ENCODE measurements at places on chromosomes 13 and 19.

GRCh38 chr19:55118401-55118991 lies 1.1 kb upstream of the PPP1R12C start:
- no peak for DNase-seq

- DNase-seq: no peak
These were observed 26.7 kb upstream of the CEBPA start for GRCh38 chr19:33329060-33329459.

DNA sequence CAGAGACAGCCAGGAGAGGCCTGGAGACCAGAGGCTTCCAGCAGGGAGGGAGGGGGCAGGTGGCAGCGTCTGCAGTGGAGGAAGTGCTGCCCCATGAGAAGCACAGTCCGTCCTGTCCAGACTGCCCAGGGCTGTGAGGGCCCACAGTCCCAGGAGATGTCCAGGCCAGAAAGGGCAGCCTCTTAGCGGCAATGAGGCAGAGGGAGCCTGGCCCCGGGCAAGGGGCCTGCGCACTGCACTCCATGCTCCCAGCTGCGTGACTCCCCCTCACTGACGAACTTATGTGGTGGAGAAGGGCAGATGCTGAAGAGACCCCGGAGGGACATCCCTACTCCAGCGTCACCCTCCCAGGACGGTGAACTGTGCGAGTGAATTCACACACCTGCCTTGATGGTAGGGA lies 115.3 kb downstream of the SOX1 start:
- DNase-seq: no peak

GRCh38 chr19:46828484-46828883 lies 22.2 kb downstream of the AP2S1 start:
- peak; percentile 79 for DNase-seq

DNA sequence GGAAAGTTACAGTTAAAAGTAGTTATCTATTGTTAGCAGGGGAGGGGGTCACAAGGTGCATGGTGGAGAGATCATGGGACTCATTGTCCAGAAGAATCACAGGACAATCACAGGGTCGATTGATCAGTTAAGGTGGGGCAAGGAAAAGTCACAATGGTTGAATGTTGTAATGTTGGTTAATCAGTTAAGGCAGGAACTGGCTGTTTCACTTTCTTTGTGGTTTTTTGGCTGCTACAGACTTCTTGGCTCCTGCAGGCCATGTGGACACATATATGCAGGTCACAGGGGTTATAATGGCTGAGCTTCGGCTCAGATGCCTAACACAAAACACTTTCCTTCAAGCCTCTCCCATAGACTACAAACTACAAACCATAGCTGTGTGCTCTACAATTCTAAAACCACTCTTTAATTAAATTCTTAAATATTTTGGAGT lies 6.9 kb upstream of the ZNF431 start:
- no peak for DNase-seq

DNA sequence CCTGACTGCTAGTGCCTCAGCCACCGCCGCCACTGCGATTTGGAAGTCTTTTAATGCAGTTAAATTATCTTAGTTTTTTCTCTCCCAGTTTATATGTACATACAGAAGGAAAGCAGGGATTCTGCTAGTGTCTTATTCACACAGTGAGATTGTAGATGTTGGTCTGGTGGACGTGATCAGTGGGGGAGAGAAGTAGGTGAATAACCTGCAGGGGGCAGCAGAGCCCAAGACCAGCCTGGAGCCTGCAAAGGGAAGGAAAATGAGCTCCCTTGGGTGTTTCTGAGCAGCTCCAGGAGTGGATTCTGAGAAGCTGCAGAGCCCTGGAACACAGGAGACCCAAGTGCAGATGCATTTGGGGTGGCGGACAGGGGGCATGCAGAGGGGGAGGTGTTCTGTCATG lies 26.3 kb downstream of the ZNF844 start:
- peak; percentile 61 for DNase-seq

DNA sequence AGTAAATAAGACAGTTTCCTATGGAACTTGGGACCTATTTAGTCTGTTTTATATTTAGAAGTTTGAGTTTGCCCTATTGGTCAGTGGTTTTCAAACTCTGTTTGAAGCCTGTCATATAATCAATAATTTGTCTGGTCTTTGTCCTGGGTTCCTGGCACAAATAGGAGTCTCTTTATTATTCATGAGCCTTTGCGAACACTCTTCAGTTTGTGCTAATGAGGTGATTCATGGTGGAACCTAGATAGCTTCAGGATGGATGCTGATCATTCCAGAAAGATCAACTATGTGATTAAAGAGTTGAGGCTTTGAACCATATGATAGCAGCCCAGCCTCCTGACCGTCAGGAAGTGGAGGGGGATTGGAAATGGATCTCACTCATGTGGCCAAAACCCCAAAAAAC lies 10.0 kb upstream of the VWA8 start:
- no peak for DNase-seq

GRCh38 chr13:24288870-24289269 lies 20.5 kb upstream of the C1QTNF9 start:
- no peak for DNase-seq
